ENCODE measurements at places on chromosomes 1 and 21.

GRCh38 chr1:78665809-78666208 is 16.2 kb downstream of the IFI44 start:
- DNase-seq = no peak

- DNase-seq = no peak
Measured at GRCh38 chr21:32073190-32073589, 200.4 kb downstream of the HUNK start.

GRCh38 chr1:164723296-164723798 is 164.4 kb downstream of the PBX1 start:
- no peak for DNase-seq

DNA sequence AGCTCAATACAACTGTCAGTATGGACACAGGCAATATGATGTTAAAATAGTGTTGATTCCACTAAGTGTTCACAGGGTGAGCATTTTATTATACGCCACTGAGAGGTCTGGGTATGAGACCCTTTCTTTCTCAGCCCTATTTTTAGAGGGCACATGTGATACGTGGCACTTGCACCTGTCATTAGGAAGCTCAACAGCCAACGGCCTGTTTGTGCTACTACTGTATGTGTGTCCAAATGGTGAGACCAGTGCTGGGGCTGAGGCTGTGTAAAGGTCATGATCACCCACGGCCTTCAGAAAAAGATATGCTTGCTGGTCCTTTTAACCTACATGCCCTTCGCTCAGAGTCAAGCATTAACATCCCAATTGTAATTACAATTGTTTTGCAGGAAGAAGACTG is 176.2 kb downstream of the DUSP10 start:
- DNase-seq = no peak

DNA sequence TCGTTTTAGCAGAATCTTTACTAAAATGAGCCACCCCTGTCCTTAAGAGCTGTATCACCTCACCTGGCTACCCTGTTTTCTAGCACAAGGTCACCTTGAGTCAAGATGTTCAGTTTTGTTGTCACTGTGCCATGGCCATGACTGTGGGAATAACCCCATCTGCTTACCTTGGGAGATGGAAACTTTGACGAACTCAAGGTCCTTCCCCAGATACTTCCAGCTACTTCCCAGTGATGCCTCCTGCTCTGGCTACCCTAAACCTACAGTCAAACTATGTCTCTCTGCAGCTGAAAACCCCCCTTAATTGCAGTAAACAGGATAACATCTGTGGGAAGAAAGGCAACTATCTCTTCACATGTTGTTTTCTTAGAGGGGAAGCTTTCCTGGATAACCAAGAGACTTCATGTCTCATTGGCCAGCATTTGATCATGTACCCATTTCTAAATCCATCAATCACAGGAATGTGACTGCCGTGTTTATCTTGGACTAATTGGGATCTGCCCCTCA is 89.5 kb upstream of the C1orf21 start:
- no peak for DNase-seq

GRCh38 chr21:39007532-39007931 is 175.7 kb downstream of the PSMG1 start:
- no peak for DNase-seq

- no peak for DNase-seq
Measured at GRCh38 chr1:246320286-246320685, 186.8 kb downstream of the SMYD3 start.

DNA sequence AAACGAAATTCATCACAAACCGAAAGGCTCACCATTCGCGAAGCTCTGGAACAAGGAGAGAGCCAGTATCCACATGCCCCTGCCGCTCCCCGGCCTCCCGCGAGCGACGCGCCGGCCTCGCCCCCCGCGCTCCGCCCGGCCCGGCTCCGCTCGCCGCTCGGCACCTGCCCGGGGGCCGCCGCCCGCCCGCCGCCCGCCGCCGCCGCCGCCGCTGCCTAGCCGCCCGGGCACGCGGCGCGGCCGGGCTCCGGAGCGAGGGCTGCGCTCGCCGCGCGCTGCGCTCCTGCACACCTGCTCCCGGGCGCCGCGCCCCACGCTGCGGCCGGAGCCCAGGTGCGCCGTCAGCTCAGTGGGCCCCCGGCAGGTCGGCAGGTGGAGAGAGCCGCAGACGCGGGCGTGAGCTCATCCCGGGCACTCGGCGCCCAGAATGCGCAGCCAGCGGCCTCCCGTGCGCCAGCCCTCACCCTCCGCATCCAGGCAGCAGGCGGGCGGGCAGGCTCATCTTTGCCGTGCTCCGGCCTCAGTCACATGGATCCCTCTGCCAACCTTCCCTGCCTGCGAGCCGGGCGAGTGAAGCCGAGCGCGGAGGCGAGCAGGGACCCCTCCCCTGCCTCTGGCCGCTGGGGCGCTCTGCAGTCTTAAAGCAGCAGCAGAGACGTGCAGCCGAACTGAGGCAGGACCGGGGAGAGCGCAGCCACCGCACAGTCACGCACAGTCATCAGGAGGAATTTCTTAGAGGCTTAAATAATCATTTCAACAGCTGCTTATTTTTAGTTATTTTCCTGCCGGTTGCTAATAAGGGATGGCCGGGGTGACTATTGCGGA is at the start of gene DSCAM:
TSS of gene DSCAM (minus strand) at position 572 of the 825 bp plus-strand sequence. CDS start at position 75, 497 bp downstream.
- no peak for DNase-seq

GRCh38 chr1:150663321-150663720 is 33.6 kb downstream of the GOLPH3L start:
- no peak for DNase-seq

DNA sequence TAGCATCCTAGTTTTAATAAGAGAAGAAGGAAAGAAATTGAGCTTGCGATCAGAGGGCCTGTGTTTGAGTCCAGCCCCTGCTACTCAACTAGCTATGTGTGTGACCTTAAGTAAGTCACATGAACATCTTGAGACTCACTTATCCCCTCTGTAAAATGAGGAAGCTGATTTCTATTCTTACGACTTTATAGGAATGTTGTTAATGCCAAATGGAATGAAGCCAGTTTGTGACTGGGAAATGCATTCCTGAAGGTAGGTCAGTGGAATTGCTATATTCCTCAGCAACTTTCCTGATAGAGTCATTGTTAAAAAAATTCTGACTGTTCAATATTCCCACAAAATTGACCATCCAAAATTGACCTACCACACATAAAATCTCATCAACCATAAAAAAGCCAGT is 14.9 kb downstream of the FASLG start:
- DNase-seq = no peak

DNA sequence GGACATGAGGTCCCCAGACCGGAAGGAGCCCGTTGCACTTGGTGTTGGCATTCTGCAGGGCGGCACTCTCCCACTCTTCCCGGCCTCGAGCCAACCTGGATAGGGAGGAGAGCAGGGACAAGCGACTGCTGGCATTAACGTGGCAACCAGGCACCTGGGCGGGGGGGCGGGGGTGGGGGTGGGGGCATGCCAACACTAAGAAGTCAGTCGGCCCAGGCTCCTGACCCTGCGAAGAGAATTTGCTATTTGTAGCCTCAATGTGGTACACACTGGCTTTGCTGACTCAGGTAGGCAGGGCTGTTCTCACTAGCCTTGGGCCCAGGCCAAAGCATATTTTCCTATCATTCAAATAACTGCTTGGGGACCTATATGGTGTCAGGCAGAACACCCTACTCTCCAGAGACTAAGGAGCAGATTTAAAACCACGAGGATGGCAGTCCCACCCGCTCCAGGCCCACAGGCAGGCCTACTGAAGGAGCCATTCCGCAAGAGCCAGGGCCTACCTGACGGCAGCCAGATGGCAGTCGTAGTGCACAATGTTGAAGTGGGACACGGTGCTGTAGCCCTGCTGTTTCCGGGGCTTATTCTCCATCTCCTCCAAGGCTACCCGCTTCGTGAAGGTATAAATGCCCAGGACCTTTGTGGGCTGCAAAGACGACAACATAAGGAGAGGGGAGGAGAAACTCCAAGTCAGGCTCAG is 123.7 kb downstream of the UBR4 start:
- DNase-seq = no peak

GRCh38 chr1:24903955-24904730 is 25.9 kb downstream of the RUNX3 start:
- DNase-seq = peak; percentile 6

- DNase-seq = no peak
Measured at GRCh38 chr1:53697721-53698383, 41.1 kb downstream of the GLIS1 start.

DNA sequence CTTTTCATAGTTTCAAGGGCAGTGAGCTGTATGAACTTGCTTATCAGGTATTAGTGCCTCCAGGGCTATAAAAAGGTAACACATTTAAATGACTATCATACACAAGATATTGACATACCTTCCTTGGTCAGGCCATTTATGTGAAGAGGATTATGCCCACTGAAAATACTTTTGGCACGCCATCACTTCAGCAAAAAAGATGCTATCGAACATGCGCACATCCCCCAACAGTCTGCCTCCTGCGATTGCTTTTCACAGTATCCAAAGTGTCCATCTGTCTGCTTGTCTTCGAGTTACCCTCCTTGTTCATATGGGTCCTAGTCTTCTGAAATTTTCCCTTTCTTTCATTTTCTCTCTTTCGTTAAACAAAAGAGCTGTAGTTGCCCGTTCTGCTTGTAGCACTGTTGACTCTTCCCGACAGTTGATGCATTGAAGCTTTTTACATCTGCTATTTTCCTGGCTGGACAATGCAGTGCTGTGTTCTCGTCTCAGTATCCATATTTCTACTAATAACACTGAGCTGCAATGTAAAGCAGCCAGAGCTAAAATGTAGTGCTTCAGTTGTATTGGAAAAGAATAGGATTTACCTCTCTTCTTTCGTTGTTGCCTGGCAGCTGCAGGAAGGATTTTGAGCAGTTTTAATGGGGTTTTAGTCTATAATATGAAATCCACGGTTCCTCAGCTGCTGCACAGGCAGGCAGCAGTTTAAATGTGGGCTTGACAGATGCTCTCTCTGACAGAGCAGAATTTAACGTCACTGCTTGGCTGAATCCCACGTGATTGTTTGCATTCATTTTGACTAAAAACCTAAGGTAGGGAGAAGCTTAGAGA is at the start of gene B3GALT2:
TSS of gene B3GALT2 (minus strand) at position 713 of the 831 bp plus-strand sequence. CDS start 5,051 bp downstream, outside the sequence.
- no peak for DNase-seq

GRCh38 chr1:35557118-35557610 is at the start of gene KIAA0319L:
TSS of gene KIAA0319L (minus strand) at chr1:35557403. CDS start at chr1:35554491, 2,912 bp downstream.
- no peak for DNase-seq

DNA sequence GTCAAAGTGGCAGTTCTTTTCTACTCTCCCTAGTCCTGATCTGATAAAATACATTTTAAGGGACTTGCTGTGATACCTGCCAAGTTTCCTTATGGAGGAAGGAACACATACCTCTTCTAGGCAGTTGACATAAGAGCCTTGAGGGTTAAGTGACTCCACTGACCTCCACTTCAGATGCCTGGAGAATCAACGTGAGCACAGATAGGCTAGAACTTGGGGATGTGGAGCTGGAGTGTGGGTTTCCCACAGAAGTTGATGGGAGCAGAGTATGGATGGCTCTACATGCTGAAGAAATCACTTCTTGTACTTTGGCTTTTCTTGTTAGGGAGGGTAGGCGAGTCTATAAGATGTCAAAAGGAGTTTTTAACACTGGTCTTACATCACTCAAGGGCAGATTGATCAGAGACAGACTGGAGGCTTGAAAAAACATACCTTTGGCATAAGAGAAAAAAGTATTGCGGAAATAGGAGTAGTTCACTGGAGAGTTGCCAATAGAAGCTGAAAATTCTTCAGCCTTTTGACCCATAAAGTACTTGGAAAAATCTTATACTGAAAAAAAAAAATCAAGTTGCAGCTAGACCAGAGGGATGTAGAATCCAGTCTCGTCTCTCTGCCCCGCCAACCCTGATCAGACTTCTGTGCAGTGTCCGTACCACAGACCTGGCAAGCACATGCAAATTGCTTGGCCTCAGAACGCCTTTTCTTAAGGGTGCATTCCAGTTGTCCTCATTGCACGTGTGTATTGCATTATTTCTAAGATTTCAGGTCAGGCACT is 5.5 kb downstream of the RHOU start:
- DNase-seq = no peak

DNA sequence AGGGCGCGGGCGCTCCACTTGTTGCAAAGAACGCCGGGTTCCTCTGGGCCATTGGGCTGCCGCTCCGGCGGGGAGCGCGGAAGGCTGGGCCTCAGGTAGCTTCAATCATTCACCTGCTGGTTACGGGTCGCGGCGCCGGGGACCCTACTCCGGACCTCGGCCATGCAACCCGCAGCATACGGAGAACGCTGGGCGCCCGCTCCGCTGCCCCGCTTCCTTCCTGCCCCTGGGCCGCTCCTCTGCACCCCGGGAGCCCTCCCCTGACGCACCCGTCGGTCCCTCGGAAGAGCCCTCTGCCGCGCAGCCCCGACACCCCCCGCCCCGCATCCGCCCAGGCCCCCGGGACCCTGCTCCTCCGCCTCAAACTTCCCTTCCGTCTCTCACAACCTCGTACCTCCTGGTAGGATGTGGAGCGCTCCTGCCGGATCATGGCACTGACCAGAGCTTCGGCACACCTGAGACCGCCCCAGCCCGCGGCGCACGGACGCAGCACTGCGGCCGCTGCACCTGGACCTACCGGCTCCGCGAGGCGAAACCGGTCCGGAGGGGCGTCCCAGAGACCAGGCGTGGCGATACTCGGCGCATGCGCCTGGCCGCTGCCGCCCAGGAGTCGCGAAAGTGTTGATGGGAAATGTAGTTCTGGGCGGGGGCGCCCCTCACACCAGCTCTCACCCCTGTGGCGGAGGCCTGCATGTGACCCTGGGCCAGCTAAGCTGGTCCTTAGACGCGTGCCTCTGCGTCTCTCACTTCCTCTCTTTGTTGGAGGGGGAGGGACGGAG is at the start of gene PACC1:
TSS of gene PACC1 (minus strand) at position 559 of the 779 bp plus-strand sequence. CDS start at position 430, 129 bp downstream.
- DNase-seq = peak; percentile 82

- no peak for DNase-seq
Measured at GRCh38 chr21:43191971-43192370, 23.2 kb downstream of the CRYAA start.

- DNase-seq = no peak
Measured at GRCh38 chr1:239537795-239538194, 151.4 kb downstream of the CHRM3 start.

DNA sequence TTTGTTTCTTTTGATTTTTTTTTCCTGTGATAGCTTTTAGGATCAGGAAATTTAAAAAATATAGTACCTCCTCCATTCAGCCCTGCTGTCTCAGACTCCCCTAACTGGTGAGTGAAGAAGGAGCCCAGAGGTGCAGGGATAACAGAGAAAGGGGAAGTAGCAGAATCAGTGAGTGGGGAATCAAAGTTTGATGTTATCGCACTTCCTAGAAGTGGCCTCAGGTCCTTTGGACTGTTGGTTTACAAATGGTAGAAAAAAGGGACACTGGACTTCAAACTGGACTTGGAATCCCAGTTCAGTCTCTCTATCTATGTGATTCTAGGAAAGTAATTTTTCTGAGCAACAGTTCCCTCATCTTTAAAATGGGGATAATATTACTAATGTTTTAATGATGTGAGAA is 99.5 kb downstream of the FGGY start:
- DNase-seq = no peak

- no peak for DNase-seq
Measured at GRCh38 chr1:186681121-186681520, 898 bp upstream of the PTGS2 start.
